ENCODE measurements at places on chromosomes 16 and 17.
A peak's percentile ranks its signal among the peaks of the same experiment; 100 is the strongest.

- DNase-seq = no peak
- H3K27ac ChIP-seq = no peak overlapping the region
- no peak overlapping the region for H3K4me3 ChIP-seq
- H3K4me1 ChIP-seq = no peaks in the 10 kb centered on the region
- no peaks in the 10 kb centered on the region for H3K27me3 ChIP-seq
Observed at GRCh38 chr16:50234771-50235556, 31.4 kb upstream of the ADCY7 start.

DNA sequence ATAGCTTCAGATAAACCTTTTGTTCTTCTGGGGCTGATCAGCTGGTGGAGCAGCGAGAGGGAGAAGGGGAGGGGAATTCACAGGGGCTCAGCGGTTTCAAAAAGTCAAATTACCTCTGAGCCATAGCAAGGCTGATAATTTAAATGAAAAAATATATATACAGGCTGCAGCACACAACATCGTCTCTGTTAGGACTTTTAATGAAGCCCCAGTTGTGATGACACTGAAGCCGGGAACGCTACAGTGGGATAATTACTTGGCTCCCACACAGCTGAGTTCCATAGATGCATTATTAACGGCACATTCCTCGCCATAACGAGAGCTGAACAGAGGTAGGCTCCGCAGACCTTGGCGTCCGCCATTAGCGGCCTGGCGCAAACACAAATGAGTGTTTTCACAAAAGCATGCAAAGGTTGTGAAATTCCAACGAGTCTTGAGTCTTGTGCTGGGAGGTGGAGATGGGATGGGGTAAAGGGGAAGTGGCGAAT, 216.0 kb downstream of the C16orf78 start:
- H3K4me3 ChIP-seq = no peak overlapping the region
- H3K36me3 ChIP-seq = no peaks in the 10 kb centered on the region
- peaks cover 34% of the 10 kb centered on the region for H3K4me1 ChIP-seq
- no peak overlapping the region for H3K27ac ChIP-seq
- no peaks in the 10 kb centered on the region for H3K27me3 ChIP-seq

- H3K27me3 ChIP-seq = no peaks in the 10 kb centered on the region
- DNase-seq = no peak
- no peaks in the 10 kb centered on the region for H3K36me3 ChIP-seq
- peaks cover 42% of the 10 kb centered on the region for H3K4me1 ChIP-seq
- no peak overlapping the region for H3K4me3 ChIP-seq
- H3K27ac ChIP-seq = no peak overlapping the region
Observed at GRCh38 chr16:81834868-81835267, 55.8 kb downstream of the PLCG2 start.

DNA sequence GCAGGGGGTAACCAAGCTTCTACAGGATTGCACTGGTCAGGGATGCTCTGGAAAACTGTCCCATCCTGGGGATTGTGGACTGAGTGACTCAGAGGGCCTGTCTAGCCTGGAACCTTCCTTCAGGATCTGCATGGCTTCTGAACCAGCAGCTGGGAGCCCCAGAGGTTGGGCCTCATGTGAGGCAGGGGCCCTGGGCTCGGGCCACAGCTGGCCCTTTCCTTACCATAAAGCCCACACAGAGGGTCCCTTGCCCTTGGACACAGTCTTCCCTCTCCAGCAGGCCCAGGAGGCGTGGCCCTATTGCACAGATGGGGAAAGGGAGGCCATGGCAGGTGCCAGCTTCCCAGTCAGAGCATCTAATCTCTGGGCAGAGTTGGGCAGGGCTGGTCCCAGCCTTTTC, 30.5 kb downstream of the ADCY7 start:
- H3K27ac ChIP-seq = no peak overlapping the region
- peaks cover 66% of the 10 kb centered on the region for H3K36me3 ChIP-seq
- DNase-seq = no peak
- H3K27me3 ChIP-seq = no peaks in the 10 kb centered on the region
- H3K4me1 ChIP-seq = peaks cover 12% of the 10 kb centered on the region
- no peak overlapping the region for H3K4me3 ChIP-seq

GRCh38 chr16:2785101-2785991, 2.0 kb downstream of the PRSS33 start:
- DNase-seq = no peak
- H3K27me3 ChIP-seq = peaks cover 28% of the 10 kb centered on the region
- H3K27ac ChIP-seq = no peak overlapping the region
- peak overlapping the region; percentile 48 for H3K4me3 ChIP-seq
- H3K4me1 ChIP-seq = peaks cover 10% of the 10 kb centered on the region
- H3K36me3 ChIP-seq = no peaks in the 10 kb centered on the region

GRCh38 chr16:68345351-68345810, 34.6 kb downstream of the PRMT7 start:
- peaks cover 26% of the 10 kb centered on the region for H3K4me1 ChIP-seq
- no peak overlapping the region for H3K4me3 ChIP-seq
- no peaks in the 10 kb centered on the region for H3K27me3 ChIP-seq
- DNase-seq = peak; percentile 66

GRCh38 chr17:65254166-65254565, 117.0 kb downstream of the RGS9 start:
- no peak overlapping the region for H3K27ac ChIP-seq
- H3K4me1 ChIP-seq = no peaks in the 10 kb centered on the region
- H3K4me3 ChIP-seq = no peak overlapping the region
- no peaks in the 10 kb centered on the region for H3K27me3 ChIP-seq
- H3K36me3 ChIP-seq = no peaks in the 10 kb centered on the region

GRCh38 chr17:9389111-9389527, 186.5 kb downstream of the STX8 start:
- H3K36me3 ChIP-seq = no peaks in the 10 kb centered on the region
- H3K4me1 ChIP-seq = no peaks in the 10 kb centered on the region
- no peaks in the 10 kb centered on the region for H3K27me3 ChIP-seq
- H3K27ac ChIP-seq = no peak overlapping the region
- DNase-seq = no peak
- no peak overlapping the region for H3K4me3 ChIP-seq

DNA sequence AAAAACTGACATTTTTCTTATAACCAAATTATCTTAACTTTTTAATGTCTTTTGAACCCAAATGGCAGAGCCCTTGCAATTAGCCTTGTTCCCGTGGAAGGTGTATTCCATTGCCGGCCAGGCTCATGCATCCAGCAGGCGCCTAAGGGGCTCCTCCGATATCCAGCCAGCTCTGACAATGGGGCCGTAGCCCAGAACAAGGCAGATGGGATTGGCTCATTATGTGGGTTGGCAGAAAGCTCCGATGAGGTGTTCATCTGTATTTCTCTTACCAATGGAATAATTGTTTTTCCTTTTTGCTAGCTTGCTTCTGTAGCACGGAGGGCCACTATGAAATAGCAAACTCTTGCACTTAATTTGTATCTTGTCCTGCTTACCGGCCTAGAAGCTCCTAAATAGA, 208.2 kb upstream of the CHMP6 start:
- H3K4me1 ChIP-seq = peaks cover 25% of the 10 kb centered on the region
- peak overlapping the region; percentile 93 for H3K27ac ChIP-seq
- no peak for DNase-seq
- H3K4me3 ChIP-seq = no peak overlapping the region
- no peaks in the 10 kb centered on the region for H3K27me3 ChIP-seq

- peak overlapping the region; percentile 48 for H3K27ac ChIP-seq
- peaks cover 44% of the 10 kb centered on the region for H3K4me1 ChIP-seq
- DNase-seq = no peak
- no peak overlapping the region for H3K4me3 ChIP-seq
- H3K36me3 ChIP-seq = peaks cover 31% of the 10 kb centered on the region
- H3K27me3 ChIP-seq = no peaks in the 10 kb centered on the region
Observed at GRCh38 chr17:29682054-29682453, 59.3 kb upstream of the CORO6 start.

GRCh38 chr16:57469917-57470470, 7.5 kb downstream of the POLR2C start:
- H3K27me3 ChIP-seq = no peaks in the 10 kb centered on the region
- H3K4me3 ChIP-seq = no peak overlapping the region
- peaks cover 76% of the 10 kb centered on the region for H3K36me3 ChIP-seq
- H3K4me1 ChIP-seq = peaks cover under 1% of the 10 kb centered on the region
- DNase-seq = no peak

DNA sequence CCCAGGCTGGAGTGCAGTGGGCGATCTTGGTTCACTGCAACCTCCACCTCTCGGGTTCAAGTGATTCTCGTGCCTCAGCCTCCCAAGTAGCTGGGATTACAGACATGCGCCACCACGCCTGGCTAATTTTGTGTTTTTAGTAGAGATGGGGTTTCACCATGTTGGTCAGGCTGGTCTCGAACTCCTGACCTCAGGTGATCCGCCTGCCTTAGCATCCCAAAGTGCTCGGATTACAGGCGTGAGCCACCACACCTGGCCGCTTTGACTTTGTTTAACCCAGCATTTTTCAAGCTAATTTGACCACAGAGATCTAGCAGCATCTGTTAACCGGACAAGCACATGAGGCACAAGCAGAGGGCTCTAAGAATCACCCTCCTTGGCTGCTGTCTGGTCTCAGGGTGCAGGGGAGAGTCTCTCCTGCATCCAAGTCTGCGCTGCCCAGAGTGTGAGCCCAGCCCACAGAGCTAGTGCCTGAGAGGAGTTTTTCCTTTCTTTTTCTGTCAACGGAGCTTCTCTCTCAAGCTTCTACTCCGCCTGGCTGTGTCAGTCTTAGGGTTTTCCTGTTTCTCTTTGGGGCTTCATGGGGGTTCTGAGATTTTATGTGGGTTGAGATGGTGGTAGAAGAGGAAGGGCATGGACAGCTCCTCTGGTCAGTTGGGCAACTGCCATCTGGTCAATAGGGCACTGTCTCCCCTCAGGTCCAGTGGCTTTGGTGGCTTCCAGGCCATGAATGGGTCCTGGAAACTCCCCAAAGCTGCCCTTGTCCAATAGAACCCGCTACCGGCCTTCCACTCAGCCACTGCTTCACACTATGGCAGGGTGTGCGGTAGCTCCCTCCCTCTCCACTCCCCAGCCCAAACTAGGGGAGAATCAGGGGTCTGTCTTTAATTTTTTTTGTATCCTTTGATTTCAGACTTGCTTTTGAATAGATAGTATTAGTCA, 59.6 kb downstream of the TNFRSF13B start:
- no peaks in the 10 kb centered on the region for H3K36me3 ChIP-seq
- DNase-seq = no peak
- H3K4me1 ChIP-seq = peaks cover 51% of the 10 kb centered on the region

DNA sequence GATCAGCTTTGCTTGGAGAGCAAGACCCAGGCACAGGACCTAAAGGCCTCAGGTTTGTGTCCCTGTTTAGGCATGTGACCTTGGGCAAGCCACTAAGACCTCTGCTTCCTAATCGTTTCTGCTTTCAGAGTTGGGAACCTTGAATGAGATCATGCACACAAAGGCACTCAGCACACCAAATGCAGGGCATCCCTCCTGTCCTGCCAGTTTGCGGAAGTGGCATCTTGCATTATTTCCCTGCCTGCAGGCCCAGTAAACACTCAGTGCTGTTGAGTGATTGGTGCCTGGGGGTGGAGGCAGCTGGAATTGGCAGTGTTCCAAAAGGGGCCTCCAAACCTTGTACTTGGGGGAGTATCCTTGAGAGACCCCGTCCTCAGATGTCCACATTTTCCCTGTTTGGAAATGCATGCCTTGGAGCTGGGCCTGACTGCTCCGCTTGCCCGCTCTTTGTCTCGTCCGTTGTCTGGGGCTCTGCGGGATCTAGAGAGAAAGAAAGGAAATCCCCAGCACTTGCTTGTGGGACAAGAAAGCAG, 28.7 kb downstream of the MRM1 start:
- DNase-seq = no peak
- peaks cover 49% of the 10 kb centered on the region for H3K27me3 ChIP-seq
- no peak overlapping the region for H3K27ac ChIP-seq

DNA sequence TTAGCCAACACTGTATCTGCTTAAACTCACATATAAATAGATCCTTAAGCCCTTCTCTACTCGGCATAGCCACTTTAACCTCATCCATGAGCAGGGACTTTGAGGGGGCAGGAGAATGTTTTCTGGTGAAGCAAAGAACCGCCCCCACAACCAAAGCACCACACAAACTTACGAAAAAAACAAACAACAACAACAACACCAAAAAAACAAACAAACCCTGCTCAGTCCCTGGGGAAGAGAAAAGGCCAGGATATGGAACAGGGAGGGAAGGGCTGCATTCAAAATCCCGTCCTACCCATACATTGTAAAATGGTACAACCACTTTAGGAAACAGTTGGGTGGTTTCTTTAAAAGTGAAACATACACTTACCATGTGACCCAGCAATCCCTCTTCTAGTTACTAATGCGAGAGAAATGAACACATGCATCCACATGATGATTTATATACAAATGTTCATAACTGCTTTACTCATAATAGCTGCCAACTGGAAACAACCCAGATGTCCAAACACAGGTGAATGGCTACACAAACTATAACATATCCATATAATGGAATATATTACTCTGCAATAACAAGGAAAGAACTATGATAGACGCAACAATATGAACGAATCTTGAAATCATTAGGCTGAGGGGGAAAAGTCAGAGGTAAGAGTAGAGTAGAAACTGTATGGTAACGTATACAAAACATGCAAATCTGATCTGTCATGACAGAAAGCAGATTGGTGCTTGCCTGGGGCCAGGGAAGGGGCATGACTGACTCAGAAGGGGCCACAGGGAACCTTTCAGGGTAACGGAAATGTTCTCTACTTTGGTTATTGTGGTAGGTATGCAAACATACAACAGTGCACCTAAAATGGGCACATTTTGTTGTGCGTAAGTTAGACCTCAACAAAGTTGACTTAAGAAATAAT, 37.7 kb upstream of the TOB1 start:
- no peaks in the 10 kb centered on the region for H3K4me1 ChIP-seq
- H3K27ac ChIP-seq = peak overlapping the region; percentile 77
- no peak overlapping the region for H3K4me3 ChIP-seq
- no peaks in the 10 kb centered on the region for H3K27me3 ChIP-seq

GRCh38 chr16:88992351-88993165, 15.6 kb upstream of the CBFA2T3 start:
- H3K27ac ChIP-seq = peak overlapping the region; percentile 99
- H3K36me3 ChIP-seq = no peaks in the 10 kb centered on the region

GRCh38 chr17:45985447-45985846, 13.6 kb upstream of the STH start:
- H3K4me1 ChIP-seq = no peaks in the 10 kb centered on the region
- H3K4me3 ChIP-seq = no peak overlapping the region
- H3K36me3 ChIP-seq = no peaks in the 10 kb centered on the region
- DNase-seq = no peak
- H3K27me3 ChIP-seq = no peaks in the 10 kb centered on the region

GRCh38 chr17:31248986-31249834, 47.8 kb downstream of the OMG start:
- H3K4me1 ChIP-seq = no peaks in the 10 kb centered on the region
- no peak overlapping the region for H3K4me3 ChIP-seq
- H3K27me3 ChIP-seq = no peaks in the 10 kb centered on the region
- no peak for DNase-seq

DNA sequence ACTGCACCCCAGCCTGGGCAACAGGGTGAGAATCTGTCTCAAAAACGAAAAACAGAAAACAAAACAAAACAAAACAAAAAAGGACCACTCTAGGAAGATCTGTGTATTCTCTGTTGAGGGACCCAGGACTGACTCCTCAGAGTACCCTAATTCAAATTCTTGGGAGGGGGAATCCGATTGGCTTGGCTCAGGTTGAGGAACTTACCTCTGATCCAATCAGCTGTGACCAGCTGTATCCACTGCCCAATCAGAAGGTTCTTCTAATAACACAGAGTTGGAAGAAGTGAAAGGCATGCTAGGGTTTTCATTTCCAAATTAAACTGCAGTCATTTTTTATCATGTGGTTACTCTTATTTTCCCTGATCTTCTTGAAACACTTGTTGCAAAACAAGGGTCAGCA, 105.9 kb upstream of the CACNG3 start:
- H3K36me3 ChIP-seq = peaks cover 13% of the 10 kb centered on the region
- no peak overlapping the region for H3K27ac ChIP-seq
- no peak for DNase-seq
- peaks cover 7% of the 10 kb centered on the region for H3K4me1 ChIP-seq
